Activated CD4-positive, alpha-beta T cell treated with anti-CD3 and anti-CD28 coated beads, Interleukin-2, amount 10 ng/mL, durations not matched to agents 24 days and 14 days (primary cell): ENCODE measurements at places on chromosomes 12 and 14. TPM values are rescaled to one million over a fixed set of nuclear protein-coding genes. Genes with fewer than 3 reads are reported as not detected.

Gene TMEM229B
- total RNA-seq = 2.4 and 2.7 TPM in 2 replicates

Gene NPAS3
- not detected in 2 replicates for total RNA-seq

Gene KRT3
- total RNA-seq = 0.14 TPM in 2 replicates

Gene CREBL2
- total RNA-seq = 17.3 TPM in 2 replicates

Gene FAM234B
- 8.6 and 9.0 TPM in 2 replicates for total RNA-seq

Gene PRH2
- total RNA-seq = not detected in 2 replicates

Gene GLTP
- 27.9 and 28.2 TPM in 2 replicates for total RNA-seq

Gene TPH2
- not detected in 2 replicates for total RNA-seq

Gene TOMM20L
- not detected in 2 replicates for total RNA-seq

Gene ACTN1
- total RNA-seq = 44.9 and 52.6 TPM in 2 replicates

Gene KRT74
- total RNA-seq = not detected in 2 replicates

Gene CS
- 311 and 317 TPM in 2 replicates for total RNA-seq

Gene SLC16A7
- 43.7 and 44.2 TPM in 2 replicates for total RNA-seq

Gene KDM5A
- 79.0 and 82.7 TPM in 2 replicates for total RNA-seq

Gene LRRC10
- total RNA-seq = not detected in 2 replicates

Gene CLEC7A
- not detected in 2 replicates for total RNA-seq

Gene C12orf50
- total RNA-seq = not detected in 2 replicates

Gene OTOGL
- not detected in 2 replicates for total RNA-seq

Gene SIX6
- not detected in 2 replicates for total RNA-seq

Gene INHBE
- 0.07 TPM in 1 of 2 replicates, not detected in the other for total RNA-seq

Gene COCH
- total RNA-seq = 1.1 and 1.2 TPM in 2 replicates
